Activated CD4-positive, alpha-beta T cell treated with anti-CD3 and anti-CD28 coated beads, Interleukin-2, amount 50 U/mL, for 1 hour (primary cell): ENCODE measurements at places on chromosomes 6 and 20.

DNA sequence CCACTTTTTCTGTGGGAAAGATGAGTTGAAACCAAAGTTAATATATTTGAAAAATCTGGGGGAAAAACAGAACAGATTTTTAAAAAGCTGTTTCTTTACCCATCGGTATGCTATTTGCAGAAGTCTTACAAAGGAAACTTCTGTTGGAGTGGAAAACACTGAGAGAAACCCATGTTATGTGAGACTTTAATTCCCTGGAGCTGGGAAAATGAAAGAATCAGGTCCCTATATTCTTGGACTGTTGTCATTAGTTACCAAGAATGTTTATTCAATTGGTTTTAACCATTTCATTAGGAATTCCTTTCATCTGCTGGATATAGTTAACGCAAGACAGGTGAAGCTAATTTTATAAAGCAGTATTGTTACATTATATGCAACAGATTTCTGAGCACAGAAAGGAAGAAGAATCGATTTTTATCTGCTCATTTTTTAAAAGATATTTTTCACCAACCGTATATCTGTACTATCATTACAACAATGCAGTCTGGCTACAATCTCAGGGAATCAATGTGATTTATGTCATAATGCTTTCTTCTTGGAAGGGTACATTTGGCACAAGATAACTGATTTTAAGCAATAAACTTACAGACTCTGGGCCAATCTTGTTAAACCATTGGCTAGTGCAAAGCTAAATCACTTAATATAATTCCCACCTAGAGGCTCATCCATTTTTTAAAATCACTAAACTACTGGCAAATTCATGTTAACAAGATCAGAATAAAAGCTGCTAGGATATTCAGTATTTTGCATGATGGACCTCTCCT, 170.0 kb downstream of the MOXD1 start:
- DNase-seq = no peak

DNA sequence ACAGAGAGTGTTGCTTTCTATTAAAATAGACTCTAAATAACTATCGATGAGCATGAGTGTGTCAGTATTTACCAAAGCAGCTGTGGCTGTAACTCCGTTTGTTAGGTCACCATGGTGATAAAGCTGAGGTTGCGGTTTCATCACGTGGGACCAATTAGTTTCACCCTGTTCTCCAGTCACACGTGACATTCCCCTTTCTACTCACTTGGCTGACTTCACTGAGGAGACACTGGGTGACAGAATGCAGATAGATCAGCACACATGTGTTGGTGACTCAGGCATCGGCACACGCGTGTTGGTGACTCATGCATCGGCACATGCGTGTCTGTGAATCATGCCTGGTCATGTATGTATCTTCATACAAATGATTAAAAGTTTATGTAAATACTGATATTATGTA, 285.4 kb downstream of the THBS2 start:
- no peak for DNase-seq

- DNase-seq = no peak
These were observed 199.4 kb upstream of the ZNF184 start for GRCh38 chr6:27672113-27672799.

- DNase-seq = no peak
These were observed 95.1 kb upstream of the IYD start for GRCh38 chr6:150273457-150274309.

- no peak for DNase-seq
These were observed 17.6 kb downstream of the SLC18B1 start for GRCh38 chr6:132780770-132781371.

DNA sequence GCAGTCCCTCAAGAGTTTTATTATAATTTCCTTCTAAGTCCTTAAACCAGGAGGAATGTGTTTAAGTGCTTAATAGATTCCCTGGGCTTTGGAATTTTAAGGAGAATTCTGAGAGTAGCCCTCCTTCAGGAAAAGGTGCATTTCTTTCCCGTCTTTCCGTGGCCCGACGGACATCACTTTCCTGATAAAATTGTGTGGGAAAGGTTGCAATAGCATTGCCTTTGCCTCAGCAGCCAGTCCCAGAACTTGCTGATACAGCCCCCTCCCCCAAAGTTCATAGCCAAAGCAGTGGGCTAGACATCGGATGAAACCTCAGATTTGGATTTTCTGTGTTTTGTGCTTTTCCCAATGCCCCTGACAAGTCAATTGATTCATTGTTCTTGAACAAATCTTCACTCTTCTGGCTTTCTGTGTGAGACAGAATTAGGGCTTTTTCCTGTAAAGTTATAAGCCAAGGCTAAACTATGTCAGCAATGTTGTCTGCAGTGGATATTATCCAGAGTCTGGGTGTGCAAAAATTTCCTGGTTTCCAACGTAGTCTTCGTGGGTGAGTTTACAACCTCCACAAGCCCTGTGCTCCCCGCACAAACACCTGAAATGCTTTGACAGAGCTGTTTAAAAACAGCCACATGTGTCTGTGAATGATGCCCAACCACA, 1.1 kb upstream of the SMOC2 start:
- no peak for DNase-seq

- no peak for DNase-seq
These were observed 35.8 kb downstream of the LAMA4 start for GRCh38 chr6:112218563-112218962.

- DNase-seq = peak; percentile 4
These were observed at the start of gene MTCL3 for GRCh38 chr6:127518710-127519468. TSS of gene MTCL3 (minus strand) at chr6:127519335.

GRCh38 chr20:60003776-60004175, 45.6 kb downstream of the CDH26 start:
- no peak for DNase-seq

GRCh38 chr20:63140514-63141433, 75.2 kb downstream of the YTHDF1 start:
- no peak for DNase-seq

GRCh38 chr20:9134346-9134745, 65.5 kb downstream of the PLCB4 start:
- no peak for DNase-seq

GRCh38 chr6:44003345-44004061, 123.7 kb downstream of the MRPL14 start:
- DNase-seq = no peak

DNA sequence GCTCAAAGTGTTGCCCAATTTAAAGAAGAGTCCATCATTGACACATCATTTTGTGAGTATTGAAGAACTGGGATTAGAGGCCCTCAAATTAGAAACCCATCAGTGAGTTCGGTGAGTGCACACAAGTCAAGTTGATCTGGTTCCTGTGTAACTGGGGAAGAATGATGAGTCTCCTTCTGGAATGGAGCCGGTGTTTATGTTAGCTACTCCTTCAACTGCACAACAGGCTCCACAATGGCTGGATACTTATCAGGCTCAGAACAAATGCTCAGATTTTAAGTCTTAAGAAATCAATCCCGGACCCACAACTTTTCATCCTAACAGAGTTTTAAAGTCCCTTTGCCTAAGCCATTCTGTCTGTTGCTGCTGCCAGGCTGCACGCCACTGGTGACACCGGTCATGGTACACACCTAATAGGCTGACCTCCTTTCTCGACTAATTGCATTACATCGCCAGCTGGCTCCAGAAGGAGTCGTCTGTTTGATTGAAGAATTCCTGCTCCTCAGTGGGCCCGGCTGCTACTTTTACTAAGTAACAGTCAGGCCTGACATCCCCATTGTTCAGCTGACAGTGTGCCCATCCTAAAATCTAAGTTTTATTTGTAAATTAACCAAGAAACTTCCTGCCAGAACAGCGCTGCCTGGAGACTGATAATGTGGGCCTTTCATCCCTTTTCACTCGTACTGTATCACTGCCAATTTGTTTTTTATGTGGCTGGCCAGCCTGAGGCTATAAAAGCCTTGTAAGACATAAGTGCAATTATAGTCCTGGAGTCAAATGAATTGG, 130.4 kb downstream of the INSM1 start:
- DNase-seq = no peak

DNA sequence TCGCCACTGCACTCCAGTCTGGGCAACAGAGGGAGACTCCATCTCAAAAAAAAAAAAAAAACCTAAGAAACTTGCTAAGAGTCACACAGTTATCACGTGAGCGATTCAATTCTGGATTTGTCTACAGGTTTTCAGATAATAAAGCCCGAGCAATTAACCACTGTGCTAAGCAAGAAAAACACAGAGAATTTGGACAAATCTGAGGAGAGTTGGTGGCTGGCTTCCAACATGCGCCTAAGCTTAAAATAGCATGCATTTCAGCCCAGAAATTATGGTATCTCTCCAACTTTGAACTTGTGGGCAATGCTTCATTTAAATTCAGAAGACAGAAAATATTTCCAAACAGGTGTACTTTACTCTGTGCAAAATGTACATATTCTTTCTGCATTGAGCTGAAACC, 232.9 kb downstream of the TSHZ2 start:
- no peak for DNase-seq

DNA sequence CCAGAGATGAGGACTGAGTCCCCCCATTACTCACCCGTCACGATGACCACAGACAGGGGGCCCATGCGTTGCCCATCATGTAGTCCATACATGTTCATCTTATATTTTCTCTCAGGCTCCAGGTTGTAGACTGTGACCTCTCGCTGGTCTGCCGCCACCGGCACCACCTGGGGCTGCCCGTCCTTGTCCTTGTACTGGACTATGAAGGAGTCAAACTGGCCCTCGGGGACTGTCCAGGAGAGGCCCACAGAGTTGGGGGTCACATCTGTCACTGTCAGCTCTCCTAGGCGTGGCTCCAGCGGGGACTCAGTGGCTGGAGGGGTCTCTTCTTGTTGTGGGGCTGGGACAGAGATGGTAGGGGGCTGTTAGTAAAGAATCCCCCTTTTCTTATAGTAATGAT, 35.4 kb downstream of the CYP21A2 start:
- DNase-seq = no peak

DNA sequence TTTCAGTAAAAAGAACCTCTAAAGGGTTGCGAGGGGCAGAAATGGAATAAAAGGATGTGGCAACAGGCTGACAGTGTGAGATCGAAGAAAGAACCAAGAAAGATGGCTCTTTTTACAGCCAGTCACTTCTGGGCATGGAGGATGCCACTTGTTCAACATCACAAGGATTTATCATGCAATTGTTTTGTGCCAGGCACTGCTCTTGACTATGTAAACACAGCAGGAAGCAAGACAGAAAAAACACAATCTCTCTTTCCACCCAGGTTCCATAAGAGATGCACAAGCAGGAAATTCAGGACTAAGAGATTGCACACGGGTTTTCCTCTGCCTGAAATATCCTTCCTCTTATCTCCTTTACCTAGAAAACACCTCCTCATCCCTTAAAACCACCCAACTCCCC, 38.0 kb downstream of the FOXA2 start:
- DNase-seq = no peak

- no peak for DNase-seq
These were observed 72.0 kb downstream of the SOX4 start for GRCh38 chr6:21665392-21666200.

GRCh38 chr6:98946879-98947410, 801 bp downstream of the FBXL4 start:
- peak; percentile 49 for DNase-seq

- no peak for DNase-seq
These were observed 202.8 kb downstream of the CD83 start for GRCh38 chr6:14320332-14320731.

GRCh38 chr20:23923891-23924435, 44.4 kb upstream of the CST5 start:
- DNase-seq = no peak

- DNase-seq = no peak
These were observed 192.7 kb upstream of the SLC35B3 start for GRCh38 chr6:8628063-8628462.

- DNase-seq = peak; percentile 36
These were observed 13.0 kb downstream of the PIM1 start for GRCh38 chr6:37182736-37183590.

DNA sequence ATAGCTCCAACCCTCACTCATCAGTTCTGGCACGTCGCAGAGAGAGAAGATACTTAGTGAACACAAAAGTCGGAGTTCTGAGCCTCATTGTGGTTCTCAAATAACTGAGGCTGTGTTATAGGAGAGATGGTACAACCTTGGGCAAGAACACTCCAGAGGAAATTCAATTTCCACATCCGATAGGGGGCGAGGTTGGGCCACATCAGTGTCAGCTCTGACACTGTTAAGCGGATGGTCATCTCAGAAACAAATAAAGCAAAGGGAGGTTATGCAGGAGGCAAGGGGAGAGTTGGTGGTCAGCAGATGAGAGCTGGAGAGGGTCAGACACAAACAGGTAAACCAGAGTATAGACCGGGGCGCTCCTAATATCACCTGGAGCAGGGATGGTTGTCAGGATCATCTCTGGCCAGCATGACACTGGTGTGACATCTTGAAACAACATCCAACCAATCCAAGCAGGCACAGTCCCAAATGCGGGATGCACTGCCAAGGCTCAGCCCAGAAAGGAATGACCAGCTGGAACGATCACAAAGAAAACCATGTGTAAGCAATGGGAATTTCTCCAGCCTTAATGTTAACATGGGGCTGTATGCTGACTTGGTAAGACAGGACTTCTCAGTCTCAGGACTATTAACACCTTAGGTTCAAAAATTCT, 331.8 kb downstream of the HACE1 start:
- no peak for DNase-seq

GRCh38 chr20:62666736-62667529, 24.6 kb downstream of the SLCO4A1 start:
- DNase-seq = no peak

- DNase-seq = no peak
These were observed 43.0 kb downstream of the FAM184A start for GRCh38 chr6:119035459-119035858.

GRCh38 chr6:90936286-90936685, 349.4 kb upstream of the MAP3K7 start:
- DNase-seq = no peak

DNA sequence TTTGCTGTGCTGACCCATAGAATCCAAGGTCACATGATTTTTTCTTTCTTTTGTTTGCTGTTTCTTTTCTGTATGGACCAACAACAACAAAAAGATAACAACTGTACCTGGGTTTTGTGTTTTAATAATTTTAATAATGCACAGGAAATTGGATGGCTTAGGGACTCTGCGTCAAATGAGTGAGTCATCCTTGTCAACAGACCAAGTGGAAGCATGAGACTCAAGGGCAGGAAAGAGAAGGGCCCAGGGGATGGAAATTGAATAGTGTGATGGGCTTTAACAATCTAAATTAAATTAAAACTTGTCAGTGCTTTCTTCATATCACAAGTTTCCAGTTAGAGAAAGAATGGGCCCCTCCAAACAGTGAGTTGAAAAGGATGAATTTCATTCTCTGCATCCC, 413.0 kb downstream of the PREX1 start:
- no peak for DNase-seq

DNA sequence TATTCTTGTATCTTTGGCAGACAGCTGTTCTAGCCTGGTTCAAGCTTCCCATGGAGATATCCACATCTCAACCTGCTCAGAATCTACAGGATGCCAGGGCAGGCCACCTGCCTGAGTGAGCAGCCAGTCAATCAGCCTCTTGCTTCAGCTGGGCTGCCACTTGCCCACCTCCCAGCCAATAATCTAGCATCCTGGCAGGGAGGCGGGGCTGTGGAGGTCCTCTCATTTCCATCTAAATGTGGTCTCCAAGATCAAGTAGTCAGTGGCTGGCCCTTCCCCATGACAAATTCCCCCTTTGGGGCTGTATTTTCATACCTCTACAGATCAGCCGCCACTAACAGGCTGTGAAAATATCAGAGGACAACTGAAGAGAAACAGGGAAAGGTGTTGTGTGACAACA, 33.0 kb upstream of the SPDEF start:
- DNase-seq = no peak

- DNase-seq = no peak
These were observed 61.0 kb downstream of the CRYBG1 start for GRCh38 chr6:106421496-106421895.

GRCh38 chr6:57421503-57421902, 104.1 kb downstream of the PRIM2 start:
- DNase-seq = no peak
